ENCODE measurements at places on chromosomes 16 and 17. TPM values are rescaled to one million over a fixed set of nuclear protein-coding genes. Genes with fewer than 3 reads are reported as not detected.

DNA sequence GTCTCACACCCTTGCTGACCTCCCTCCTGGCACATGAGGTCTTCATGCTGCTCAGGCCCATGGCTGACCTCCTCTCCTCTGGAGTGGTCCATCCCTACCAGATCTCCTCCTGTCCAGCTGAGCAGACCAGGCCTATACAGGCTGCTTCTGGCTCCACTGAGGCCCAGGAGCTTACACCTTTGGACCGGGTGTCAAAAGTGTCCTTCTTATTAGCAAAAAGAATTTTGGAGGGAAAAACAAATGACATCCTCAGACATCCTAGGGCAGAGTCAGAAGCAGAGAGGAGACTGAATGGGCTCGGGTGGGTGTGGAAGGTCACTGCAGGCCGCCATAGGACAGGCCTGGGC lies 38.1 kb downstream of the WSB1 start:
- no peak for DNase-seq
- peak overlapping the region; percentile 94 for H3K27ac ChIP-seq
- peaks cover 21% of the 10 kb centered on the region for H3K4me1 ChIP-seq
- H3K4me3 ChIP-seq = no peak overlapping the region
- H3K36me3 ChIP-seq = no peaks in the 10 kb centered on the region

- no peak overlapping the region for H3K4me3 ChIP-seq
- peaks cover 77% of the 10 kb centered on the region for H3K4me1 ChIP-seq
- no peaks in the 10 kb centered on the region for H3K27me3 ChIP-seq
Measured at GRCh38 chr17:2212400-2212981, 91.1 kb downstream of the SMG6 start.

- H3K27ac ChIP-seq = peak overlapping the region; percentile 87
- H3K4me3 ChIP-seq = peak overlapping the region; percentile 74
- no peak for DNase-seq
- H3K4me1 ChIP-seq = peaks cover 58% of the 10 kb centered on the region
- no peaks in the 10 kb centered on the region for H3K36me3 ChIP-seq
- peaks cover 44% of the 10 kb centered on the region for H3K27me3 ChIP-seq
Measured at GRCh38 chr16:67248073-67248400, 742 bp upstream of the SLC9A5 start.

GRCh38 chr16:56793492-56793891 lies 63.6 kb downstream of the NUP93 start:
- no peak overlapping the region for H3K4me3 ChIP-seq
- H3K36me3 ChIP-seq = peaks cover 4% of the 10 kb centered on the region

- no peaks in the 10 kb centered on the region for H3K4me1 ChIP-seq
- H3K4me3 ChIP-seq = no peak overlapping the region
- H3K36me3 ChIP-seq = no peaks in the 10 kb centered on the region
- no peak for DNase-seq
Measured at GRCh38 chr17:48162306-48162934, 54.9 kb downstream of the SNX11 start.

The DVL2 gene
- total RNA-seq = 34.5 TPM
